Activated CD4-positive, CD25-positive, alpha-beta regulatory T cell (primary cell): ENCODE measurements at places on chromosomes 1 and 21.

- no peak for DNase-seq
These were observed 353.2 kb downstream of the PLPP3 start for GRCh38 chr1:56225964-56226815.

- no peak for DNase-seq
These were observed 36.8 kb downstream of the RAP1A start for GRCh38 chr1:111656086-111657017.

DNA sequence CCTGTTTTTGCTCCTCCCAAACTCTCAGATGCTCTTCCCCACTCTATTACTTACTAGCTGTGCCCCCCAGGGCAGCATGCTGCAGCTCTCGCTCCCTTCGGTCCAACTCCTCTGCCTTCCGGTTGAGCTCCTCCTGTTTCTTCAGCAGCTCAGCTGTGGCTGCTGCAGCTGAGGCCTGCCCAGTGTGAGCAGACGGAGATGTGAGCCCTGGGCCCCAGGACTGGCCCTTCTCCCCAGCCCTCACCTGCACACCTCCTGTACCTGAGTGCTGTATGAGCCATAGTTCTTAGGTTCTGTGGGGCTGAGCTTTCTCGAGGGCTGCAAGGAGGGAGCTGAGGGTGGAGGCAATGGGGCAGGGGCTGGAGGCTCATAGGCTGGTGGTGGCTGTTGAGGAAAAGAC lies 1.9 kb downstream of the SCAMP3 start:
- DNase-seq = no peak

GRCh38 chr1:180482425-180483275 lies 19.7 kb downstream of the ACBD6 start:
- DNase-seq = no peak

- DNase-seq = no peak
These were observed 31.8 kb downstream of the SLX9 start for GRCh38 chr21:44971672-44971995.

- DNase-seq = no peak
These were observed 13.7 kb upstream of the EPS8L3 start for GRCh38 chr1:109777436-109777835.

- DNase-seq = no peak
These were observed 43.4 kb downstream of the NMNAT2 start for GRCh38 chr1:183374825-183375224.

DNA sequence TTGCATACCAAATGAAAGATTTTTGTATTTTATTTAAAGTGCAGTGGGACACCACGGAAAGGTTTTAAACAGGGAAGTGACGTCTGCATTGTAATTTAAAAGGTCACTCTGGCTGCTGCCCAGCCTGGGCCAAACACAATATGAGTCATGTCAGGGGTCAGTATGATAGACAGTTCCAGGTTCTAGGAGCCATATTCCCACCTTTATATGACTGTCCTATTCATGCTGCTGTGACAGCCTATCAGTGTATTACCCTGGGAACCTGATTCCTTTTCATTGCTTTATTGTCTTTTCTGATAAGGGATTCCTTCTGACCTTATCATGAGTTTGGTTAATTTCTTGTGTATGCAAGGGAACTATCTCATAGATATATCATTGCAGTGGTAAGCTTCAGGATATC lies 5.3 kb downstream of the VANGL1 start:
- no peak for DNase-seq

- DNase-seq = no peak
These were observed 49.0 kb upstream of the TSPAN2 start for GRCh38 chr1:115138271-115138670.

DNA sequence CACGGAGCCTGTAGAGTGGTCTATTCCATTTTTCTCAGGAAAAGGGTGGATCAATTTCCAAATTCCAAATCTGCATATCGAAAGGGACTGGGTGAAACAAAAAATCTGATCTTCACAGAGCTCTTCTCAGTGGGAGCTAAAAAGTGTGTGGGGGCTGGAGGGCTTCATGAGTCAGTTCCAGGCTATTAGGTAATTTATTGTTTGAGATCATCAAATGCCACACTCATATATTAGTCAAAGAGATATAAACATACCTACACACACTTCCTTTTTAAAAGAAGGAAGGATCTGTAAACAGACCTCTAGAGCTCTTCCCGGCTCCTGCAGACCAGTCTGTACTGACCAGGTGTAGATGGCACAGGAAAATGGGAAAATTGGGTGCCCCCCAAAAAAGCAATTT lies 175.4 kb downstream of the ZBTB18 start:
- DNase-seq = no peak

DNA sequence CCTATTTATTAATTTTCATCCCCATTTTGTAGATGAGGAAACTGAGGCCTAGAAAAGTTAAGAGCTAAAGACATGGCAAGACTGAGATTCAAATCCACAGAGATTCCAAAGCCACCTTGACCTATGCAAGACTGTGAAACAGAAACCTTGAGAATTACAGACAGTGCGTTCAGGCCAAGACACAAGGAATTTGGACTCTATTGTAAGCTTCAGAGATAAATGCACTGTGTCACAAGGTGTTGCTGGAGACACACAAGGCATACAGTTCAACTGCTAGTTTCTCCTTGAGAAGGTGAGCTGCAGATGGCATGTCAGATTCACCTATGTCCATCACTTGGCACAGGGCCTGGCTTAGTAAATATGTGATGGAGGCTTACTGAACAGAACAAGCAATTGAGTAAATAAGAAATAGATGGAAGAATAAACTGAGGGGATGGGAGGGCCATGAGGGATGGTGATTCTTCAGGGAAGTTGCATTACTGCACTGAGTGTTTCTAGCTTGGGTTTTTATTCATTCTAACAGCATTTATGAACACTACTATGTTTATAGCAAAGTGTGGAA lies 215.0 kb downstream of the DAB1 start:
- no peak for DNase-seq

DNA sequence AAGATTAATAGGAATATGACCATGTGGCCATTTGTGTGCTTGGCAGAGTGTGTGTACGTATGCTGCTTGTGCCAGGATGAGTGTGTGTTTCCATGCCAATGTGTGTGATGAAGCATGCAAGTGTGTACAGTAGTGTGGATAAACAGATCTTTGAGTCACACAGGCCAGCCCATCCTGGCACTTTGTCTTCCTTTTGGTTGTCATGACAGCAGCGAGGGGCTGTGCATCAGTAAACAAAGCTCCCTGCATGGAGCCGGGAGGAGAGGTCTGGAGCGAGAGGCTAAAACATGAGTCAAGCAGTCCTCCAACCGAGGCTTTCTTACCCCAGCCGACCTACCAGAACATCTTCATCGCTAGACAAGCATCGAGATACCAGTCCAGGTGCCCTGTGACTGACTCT lies 221.2 kb downstream of the CACNA1E start:
- no peak for DNase-seq

- DNase-seq = no peak
These were observed 2.9 kb upstream of the PIGR start for GRCh38 chr1:206949208-206949607.

GRCh38 chr1:209155546-209155945 lies 428.0 kb upstream of the CAMK1G start:
- DNase-seq = no peak

GRCh38 chr1:159581422-159581821 lies 6.2 kb upstream of the APCS start:
- DNase-seq = no peak

GRCh38 chr1:206809504-206810084 lies 37.3 kb upstream of the IL10 start:
- DNase-seq = no peak

- no peak for DNase-seq
These were observed 485.3 kb upstream of the PTBP2 start for GRCh38 chr1:96236156-96236739.

DNA sequence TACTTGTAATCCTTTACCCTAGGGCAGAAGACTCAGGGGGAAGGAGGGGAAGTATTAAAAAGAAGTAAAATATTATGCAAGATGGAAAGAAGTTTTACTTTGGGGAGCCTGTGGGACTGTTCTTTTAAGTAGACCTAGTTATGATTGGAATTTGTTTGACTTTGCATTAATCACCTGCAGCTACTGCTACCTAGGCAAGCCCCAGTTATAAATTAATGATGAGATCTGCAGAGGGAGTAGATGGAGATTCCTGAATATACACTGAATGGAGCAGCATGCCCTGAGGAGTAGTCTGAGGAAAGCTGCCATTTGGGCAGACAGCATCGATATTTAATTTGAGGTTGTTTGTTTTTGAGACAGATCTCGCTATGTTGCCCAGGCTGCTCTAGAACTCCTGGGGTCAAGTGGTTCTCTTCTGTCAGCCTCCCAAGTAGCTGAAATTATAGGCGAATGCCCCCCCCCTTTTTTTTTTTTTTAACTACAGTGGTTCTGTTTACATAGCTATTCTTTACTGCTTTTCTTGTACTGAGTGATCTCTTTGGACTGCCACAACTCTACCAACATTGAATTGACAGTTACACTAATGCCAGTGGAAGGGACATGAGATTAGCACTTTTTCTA lies 81.4 kb upstream of the SERTAD4 start:
- no peak for DNase-seq

- DNase-seq = no peak
These were observed 92.3 kb upstream of the NFIA start for GRCh38 chr1:60989749-60990713.

DNA sequence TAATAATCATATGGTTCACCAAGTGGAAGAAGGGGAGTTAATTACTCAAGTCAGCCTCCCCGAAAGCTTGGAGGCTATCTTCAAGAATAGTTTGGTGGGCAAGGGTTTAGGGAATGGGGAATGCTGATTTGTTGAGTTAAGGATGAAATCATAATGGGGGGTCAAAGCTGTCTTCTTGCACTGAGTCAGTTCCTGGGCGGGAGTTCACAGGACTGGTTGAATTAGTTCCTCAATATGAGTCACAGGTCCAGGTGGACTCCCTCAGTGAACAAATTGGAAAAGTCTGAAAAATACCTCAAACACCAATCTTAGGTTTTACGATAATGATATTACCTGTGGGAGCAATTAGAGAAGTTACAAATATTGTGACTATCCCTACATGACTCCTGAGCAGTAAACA lies 115.2 kb upstream of the COA6 start:
- DNase-seq = no peak

DNA sequence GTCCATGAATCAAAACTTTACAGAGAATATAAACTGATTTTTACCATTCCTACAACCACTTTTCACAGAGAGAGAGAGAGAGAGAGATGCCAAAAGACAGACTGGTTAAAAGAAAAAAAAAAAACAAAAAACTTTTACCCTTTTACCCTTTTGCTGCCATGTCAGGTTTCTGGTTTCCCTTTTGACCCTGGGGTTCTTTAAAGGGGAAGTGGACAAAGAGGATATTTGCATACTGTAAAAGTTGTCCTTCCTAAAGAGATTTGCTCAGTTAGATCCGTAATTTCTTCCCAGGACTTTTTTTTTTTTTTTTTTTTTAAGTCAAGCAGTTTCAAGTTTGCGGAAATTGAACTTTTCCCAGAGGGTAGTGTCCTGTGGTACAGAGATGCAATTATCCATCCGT lies 287.8 kb upstream of the RGS18 start:
- no peak for DNase-seq

DNA sequence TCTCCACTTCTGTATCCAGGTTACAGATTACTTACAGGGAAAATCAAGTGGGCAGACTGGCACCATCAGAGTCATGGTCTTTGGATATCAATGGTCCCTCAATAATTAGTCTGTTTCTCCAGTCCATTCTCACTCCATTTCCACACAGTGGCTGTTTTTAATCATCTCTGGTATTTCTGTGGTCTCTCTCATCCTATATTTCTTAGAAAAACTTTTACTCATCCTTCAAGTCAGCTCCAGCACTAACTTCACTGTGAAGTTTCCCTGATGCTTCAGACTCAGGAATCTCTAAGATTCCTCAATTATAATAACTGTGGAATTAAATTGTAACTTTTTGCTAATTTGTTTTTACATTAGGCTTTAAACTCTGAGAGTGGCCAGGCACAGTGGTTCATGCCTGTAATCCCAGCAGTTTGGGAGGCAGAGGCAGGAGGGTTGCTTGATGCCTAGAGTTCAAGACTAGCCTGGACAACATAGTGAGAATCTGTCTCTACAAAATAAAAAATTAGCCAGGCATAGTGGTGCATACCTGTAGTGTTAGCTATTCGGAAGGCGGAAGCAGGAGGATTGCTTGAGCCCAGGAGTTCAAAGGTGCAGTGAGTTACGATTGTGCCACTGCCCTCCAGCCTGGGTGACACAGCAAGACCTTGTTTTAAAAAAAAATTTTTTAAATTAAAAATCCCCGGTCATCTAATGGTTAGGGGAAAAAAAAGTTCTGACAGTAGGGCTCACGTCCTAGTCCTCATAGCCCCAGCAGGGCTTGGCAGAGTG lies 10.6 kb downstream of the CD160 start:
- DNase-seq = no peak

GRCh38 chr1:232627645-232628334 lies 2.1 kb downstream of the SIPA1L2 start:
- no peak for DNase-seq
